ENCODE measurements at places on chromosomes 3 and 15.

GRCh38 chr3:194893121-194893987 is 207.7 kb downstream of the FAM43A start:
- no peak for DNase-seq

DNA sequence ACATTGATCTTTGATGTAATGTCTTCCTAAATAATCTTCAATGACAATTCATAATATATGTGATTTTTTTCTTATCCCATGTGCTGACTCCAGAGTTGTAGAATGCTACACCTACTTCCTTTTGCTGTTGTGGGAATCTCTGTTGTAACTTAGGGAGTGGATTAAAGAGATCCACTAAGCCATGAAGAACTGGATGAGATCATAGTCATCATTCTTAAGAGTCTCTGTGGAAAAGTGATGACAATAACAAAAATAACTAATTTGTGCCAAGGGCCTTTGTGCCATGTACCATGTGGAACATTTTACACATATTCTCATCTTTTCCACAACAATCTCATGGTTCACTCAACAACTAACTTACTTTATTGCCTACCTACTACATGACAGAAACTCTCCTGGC is 162.9 kb upstream of the PDZRN3 start:
- no peak for DNase-seq

DNA sequence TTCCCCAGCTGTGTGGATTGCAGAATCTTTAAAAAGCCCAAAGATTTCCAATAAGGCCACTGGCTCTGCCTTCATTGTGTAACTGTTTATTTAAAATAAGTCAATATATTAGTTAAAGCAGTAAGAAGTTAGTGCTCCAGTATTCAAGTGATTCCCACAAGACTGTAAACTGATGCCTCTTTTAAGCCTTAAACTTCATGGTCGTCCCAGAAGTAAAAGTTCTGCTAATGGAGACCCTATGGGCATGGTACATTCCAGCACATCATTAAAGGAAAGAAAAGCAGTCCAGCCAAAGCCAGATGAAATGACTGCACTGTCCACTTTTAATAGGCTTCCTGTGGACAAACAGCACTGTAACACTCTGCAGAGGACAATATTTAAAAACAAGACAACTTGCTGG is 512.6 kb downstream of the MECOM start:
- no peak for DNase-seq

GRCh38 chr3:112231727-112232126 is 62.3 kb downstream of the SLC9C1 start:
- DNase-seq: no peak

DNA sequence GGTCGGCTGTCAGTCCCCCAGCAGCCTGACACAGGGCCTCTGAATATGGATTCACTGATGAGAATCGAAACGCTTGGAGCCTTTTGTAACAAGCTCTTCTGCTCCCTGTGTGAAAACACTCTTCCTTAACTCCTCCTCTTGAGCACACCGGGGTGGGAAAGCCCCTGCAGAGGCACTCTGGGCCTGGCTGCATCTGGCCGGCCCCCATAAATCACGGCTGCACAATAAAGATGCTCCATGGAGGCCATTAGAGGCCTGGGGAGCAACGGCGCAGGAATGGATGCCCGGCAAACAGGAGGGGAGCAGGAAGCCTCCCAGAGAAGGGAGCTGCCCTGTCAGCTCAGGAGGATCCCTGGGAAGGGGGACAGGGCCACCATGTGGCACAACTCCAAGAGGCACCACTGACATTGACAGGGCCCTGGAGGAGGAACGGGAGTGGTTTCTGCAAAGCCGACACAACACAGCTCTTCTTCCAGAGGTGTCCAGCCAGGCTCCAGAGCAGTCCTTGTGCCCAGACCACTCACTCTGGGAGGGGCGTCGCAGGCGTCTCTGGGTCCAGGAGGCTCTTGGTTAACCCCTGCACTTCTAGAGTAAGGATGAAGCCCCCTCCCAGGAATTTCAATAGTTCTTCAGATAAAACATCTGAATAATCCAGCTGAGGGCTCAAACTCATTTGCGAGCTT is 509.3 kb upstream of the PPP2R3A start:
- no peak for DNase-seq

GRCh38 chr3:119627461-119627860 is 29.8 kb downstream of the PLA1A start:
- DNase-seq: no peak

Data from hematopoietic multipotent progenitor cell treated with erythropoietin and hydrocortisone succinate and interleukin-3 and kit ligand, for 8 days (in vitro differentiated cells).